ENCODE measurements at places on chromosomes 12 and 14.

- DNase-seq: peak; percentile 56
These were observed 34.1 kb upstream of the FAM181A start for GRCh38 chr14:93892923-93893558.

DNA sequence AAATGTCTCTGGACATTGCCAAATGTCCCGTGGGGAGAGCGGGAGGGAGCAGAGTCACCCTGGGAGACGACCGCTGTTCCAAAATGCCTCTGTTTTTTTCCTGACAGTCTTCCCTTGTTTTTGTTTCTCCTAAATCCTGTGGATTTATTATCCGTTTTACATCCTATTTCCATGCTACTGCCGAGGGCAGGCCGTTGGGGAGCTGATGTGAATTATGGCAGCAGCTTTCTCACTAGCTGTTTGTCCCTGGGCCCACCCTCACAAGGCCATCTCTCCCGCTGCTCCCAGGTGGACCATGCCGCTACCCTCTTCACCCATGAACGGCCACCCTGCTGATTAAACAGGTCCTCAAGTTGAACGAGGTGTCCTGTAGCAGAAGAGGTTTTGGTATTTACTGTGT lies 55.2 kb downstream of the FBXL14 start:
- DNase-seq: no peak

- DNase-seq: no peak
These were observed 29.6 kb downstream of the MAP3K9 start for GRCh38 chr14:70779667-70780066.

- no peak for DNase-seq
These were observed 471.7 kb upstream of the STXBP6 start for GRCh38 chr14:25521616-25522015.

- DNase-seq: no peak
These were observed 35.3 kb downstream of the GAS2L3 start for GRCh38 chr12:100608776-100609175.

DNA sequence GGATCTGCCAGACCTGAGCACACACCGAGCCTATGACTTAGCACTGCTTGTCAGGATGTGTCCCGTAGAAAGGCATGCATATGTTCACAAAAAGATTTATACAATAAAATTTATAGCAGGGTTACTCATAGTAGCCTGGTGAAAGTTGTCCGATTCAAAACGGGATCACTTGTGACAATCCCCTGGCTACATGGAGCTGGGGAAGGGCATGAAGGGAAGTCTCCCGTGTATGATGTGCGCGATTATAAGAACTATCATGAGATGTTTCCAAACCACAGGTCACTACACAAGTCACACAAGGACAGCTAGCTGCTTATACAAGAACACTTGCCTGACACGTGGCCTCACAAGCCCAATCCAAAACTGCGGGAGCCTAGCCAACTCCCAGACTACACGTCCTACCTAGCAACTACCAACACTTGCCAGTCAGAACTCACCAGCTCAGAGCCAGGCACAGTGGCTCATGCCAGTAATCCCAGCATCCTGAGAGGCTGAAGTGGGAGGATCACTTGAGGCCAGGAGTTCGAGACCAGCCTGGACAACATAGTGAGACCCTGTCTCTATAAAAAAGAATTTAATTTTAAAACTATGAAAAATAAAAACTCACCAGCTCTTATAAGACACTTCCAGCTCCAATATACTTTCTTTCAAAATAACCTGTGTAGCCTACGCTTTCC lies 7.5 kb upstream of the CDCA4 start:
- no peak for DNase-seq

- no peak for DNase-seq
These were observed 4.3 kb downstream of the AMN1 start for GRCh38 chr12:31724557-31724956.

GRCh38 chr12:32230613-32230993 lies 124.0 kb downstream of the BICD1 start:
- DNase-seq: no peak

GRCh38 chr14:37246427-37246829 lies 48.7 kb downstream of the MIPOL1 start:
- no peak for DNase-seq

Data from GM12891 (cell line).